IMR-90 (cell line): ENCODE measurements at places on chromosomes 4 and X.

DNA sequence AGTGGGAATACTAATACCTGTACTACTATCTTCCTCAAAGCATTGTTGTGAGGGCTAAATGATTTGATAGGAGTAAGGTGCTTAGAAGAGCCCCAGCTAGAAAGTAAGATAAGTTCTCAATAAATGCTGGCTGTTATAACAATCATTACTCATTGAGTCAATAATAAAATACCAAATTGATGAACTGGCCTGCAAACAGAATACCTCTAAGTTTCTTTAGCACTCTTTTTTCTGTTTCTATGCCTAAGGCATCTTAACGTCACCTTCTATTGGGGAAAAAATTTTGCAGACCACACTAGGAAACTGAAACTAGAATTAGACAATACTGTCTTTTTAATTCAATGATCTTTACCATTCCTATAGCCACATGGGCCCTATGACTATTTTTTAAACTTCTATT, 1.2 kb downstream of the CLTRN start:
- no peak for DNase-seq

GRCh38 chrX:19627081-19627480, 111.8 kb upstream of the MAP3K15 start:
- DNase-seq = no peak

DNA sequence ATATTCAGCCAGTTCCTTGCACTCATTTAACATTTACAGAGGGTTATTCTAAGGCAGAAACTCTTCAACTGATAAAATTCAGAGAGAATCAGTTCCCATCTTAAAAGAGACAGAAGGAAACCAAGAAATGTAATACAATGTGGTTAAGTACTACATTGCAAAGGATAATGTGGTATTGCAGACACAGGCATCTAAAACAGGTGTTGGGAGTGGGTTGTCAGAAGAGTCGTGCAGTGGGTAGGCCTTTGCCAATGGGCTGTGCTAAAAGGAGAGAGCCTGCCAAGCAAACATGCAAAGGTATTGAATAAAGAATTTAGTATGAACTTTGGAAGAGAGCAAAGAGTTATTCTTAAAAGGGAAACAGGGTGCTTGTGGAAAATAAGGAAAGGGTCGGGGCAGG, 1044.4 kb upstream of the DIAPH2 start:
- no peak for DNase-seq

- no peak for DNase-seq
Observed at GRCh38 chrX:102860235-102860634, 76.8 kb upstream of the RAB40AL start.

GRCh38 chr4:120096508-120097297, 30.1 kb upstream of the MAD2L1 start:
- DNase-seq = peak; percentile 5

DNA sequence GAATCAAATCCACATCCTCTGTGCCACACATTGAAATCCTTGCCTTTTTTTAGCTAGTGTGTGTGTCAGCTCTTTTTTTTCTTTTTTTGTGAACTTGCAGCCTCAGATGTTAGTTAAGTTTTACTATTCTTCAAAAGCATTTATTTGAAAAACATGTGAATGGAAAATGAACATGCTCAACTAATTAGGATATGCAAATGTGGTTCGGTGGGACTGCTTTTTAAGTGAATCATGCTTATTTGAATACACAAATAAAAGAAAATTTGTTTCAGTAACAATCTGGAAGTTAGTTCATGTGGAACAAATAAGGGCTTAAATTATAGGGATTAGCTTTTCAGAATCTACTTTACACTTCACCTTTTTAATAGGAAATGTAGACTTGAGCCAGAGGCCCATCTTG, 751.5 kb upstream of the FAM241A start:
- DNase-seq = no peak

- DNase-seq = no peak
Observed at GRCh38 chr4:47744253-47744652, 93.6 kb downstream of the CORIN start.

- DNase-seq = no peak
Observed at GRCh38 chr4:106718548-106718947, 317.6 kb downstream of the DKK2 start.

DNA sequence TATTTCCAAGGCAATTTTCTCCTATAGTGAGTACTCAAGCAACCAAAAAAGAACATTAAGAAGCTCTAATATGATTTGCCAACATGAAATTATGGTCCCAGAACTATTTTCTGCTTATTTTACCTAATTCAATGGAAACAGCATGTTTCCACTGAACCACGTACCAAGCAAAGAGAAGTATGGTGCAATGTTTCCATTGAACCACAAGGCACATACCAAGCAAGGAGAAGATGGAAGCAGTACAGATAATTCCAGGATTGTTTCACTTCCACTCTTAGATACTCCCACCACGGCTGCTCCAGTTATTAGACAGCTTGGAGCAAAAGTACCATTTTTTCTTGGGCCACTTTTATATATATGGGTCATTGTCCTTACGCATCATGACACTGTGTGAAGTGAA, 164.9 kb downstream of the RNF150 start:
- DNase-seq = no peak

- DNase-seq = no peak
Observed at GRCh38 chr4:87855559-87855958, 22.8 kb downstream of the MEPE start.

DNA sequence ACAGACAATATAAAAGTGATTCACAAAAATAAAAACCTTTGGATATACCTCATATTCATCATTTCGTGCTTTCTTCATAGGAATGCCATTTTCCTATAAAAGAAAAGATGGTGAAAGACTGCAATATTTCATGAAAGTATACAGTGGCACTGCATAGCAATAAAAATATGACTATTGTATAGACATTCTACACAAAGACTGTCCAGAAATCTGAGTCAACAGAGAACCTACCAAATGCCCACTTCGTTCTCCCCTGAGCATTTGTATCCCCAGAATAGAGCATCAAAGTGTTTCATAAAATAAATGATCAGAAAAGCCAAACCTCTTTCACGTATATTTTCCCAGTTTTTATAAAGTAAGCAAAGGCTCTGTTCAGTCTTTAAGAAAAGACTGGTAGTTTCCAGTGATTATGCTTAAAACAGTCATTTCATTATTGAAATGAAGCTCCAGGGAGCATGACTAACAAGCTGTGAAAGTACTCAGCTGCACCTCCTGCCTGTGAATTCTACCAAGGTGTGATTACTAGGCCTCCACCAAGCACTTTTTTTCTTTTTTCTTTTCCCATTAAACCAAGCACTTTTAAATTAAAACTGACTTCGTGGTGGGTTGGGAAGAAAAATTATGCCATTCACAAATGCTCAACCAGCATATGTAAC, 20.2 kb downstream of the PPA2 start:
- DNase-seq = no peak

- no peak for DNase-seq
Observed at GRCh38 chr4:74120086-74120485, 21.1 kb upstream of the CXCL2 start.

- no peak for DNase-seq
Observed at GRCh38 chr4:184961660-184962059, 56.6 kb upstream of the HELT start.

DNA sequence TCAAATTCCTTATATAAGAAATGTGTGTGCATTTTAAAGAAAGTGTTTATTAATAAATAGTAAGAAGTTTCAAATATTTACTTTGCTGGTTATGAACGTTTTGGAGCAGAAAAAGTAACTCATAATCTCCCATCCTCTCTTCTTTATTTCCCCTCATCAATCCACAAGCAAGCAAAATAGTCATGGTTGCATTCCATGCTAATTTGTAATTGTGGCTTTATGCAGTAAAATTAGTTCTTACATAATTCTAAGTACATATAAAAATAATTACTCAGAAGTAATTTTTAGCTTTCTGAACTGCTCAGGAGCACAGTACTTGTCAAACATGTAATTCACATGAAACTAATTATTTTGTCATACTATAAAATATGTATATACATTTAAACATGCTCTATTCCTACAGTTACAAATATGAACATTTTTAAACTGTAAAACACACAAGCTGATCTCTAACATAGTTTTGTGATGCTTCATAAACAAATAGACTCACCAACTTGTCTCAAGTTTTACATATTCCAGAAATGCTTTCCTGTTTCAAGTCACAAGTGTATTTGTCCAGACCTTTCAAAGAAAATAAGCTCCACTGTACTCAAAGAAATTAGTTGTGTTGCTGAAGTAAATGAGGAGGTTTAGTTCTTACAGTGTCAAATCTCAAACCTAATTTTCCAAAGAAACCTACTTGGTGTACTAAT, 218.9 kb downstream of the PABPC4L start:
- peak; percentile 17 for DNase-seq

DNA sequence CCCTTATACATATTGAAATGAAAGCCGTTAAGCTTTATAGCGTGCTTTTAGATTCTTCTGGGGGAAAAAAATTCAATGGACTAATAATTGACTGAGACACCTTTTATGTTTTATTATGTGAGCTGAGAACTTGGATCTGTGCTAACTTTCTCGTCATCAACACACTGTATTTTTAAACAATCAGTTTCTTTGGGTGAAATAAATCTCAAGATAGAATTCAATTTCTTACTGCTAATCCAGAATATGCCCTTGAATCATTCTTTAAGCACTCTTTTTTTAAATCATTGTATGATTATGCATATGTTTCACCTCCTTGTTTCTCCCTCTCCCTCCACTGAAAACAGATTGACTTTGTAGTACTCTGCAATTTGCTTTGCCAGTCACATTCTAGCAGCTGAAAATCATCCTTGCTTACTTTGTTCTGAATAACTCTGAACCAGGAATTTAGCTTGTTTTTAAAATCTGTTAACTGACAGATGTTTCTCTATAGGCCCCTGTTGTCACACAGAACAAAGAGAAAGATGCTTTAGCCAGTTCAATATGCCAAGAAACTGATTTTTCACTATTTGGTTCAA, 81.5 kb downstream of the SLIT2 start:
- DNase-seq = no peak

GRCh38 chrX:96843566-96843965, 40.1 kb upstream of the RPA4 start:
- DNase-seq = no peak

- no peak for DNase-seq
Observed at GRCh38 chrX:100647095-100647494, 3.1 kb downstream of the SRPX2 start.

GRCh38 chr4:3434881-3435685, 6.7 kb upstream of the HGFAC start:
- DNase-seq = no peak

- DNase-seq = peak; percentile 1
Observed at GRCh38 chr4:78432896-78433295, 118.7 kb upstream of the ANXA3 start.

DNA sequence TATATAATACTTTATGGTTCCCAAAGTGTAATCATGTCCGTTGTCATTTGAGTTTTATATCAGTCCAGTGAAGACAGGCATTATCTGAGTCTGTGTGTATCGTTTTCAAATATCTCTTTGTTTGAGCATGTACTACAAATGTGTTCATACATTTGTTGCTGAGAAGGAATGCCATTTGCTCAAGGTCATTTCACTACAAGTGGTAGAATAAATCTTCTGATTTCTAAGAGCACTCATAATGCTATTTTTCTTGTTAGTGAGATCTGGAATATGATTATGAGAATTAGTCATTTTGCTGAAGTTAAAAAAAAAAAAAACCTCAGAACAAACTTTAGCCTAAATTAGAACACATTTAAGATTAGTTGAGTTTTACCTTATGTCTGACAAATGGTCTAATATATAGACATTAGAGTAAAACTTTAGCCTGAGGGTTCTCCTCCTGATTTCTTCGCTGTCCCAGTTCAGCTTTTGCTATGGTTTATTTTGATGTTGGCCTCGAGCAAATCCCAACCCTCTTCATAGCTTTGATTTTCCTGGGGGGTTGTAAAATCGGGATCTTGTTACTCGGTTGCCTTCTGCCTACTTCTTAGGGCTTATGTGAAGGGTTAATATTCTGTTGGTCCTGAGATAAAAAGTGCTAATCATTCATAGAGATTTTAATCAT, 87.1 kb downstream of the TMEM131L start:
- peak; percentile 13 for DNase-seq

- DNase-seq = no peak
Observed at GRCh38 chr4:21830272-21830671, 118.3 kb downstream of the KCNIP4 start.

DNA sequence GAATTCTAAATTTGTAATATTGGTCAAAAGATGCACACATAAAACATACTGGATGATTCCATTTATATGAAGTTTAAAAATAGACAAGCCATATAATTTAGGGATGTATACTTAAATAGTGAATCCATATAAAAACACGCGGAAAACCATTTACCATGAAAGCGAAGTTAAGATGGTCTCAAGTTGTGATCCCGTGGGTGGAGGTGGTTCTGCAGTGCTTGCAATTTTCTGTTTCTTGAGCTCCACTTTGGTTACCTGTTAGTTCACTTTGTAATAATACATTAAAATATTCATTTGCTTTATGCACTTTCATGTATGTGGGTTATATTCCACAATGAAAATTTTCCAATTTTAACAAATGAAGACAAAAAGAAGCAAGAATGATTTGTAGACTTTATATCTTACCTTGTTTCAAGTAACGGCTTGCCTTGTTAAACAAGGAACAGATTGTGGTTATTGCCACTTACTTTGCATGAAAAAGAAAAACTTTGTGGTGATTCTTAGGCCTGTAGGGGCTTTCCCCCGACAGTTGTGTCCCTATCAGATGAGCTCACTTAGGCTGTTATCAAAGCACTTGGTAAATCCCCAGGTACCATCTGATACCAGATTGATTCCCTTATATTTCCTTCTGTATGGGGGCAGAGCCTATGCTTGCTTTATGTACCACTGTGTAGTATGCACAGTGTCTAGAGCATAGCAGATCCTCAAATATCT, 12.2 kb downstream of the UCP1 start:
- no peak for DNase-seq

DNA sequence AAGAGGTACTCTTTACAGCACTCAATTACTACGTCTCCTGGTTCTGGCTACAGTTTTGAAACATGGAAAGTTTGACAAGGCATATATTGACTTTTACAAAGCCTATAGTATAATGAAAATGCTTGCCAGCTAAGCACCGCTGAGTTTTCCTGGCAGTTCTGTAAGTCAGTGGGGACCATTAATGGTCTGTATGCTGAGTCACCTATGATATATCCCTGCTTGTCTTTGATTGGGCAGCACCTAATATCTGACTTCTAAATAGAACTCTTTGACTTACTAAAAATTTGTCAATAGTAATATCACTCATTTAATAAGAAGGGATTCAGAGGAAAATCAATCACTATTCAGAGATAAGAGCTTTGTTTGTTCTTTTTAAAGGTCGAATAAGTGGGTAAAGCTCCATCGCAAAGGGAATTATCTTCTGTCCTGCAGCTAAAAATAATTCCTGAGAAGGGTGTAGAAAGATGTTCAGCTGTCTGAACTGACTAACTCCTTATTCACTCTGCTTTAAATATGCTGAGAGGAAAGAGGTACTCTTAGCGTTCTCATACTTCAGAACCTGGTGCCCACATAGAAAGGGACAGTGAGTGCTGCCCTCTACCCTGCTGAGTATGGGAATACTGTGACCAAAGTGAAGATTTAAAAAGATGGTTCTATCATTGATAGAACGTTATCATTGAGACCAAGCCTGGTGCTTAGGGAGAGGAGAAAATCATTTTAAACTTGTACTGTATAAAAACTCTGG, 959 bp downstream of the SMPX start:
- DNase-seq = no peak
